ENCODE measurements at places on chromosomes 4 and X.

GRCh38 chr4:106201373-106201772, 114.6 kb downstream of the TBCK start:
- no peak for DNase-seq

GRCh38 chrX:13702111-13702789, 13.3 kb downstream of the RAB9A start:
- no peak for DNase-seq

GRCh38 chr4:159197885-159198269, 95.0 kb downstream of the RAPGEF2 start:
- DNase-seq: no peak

DNA sequence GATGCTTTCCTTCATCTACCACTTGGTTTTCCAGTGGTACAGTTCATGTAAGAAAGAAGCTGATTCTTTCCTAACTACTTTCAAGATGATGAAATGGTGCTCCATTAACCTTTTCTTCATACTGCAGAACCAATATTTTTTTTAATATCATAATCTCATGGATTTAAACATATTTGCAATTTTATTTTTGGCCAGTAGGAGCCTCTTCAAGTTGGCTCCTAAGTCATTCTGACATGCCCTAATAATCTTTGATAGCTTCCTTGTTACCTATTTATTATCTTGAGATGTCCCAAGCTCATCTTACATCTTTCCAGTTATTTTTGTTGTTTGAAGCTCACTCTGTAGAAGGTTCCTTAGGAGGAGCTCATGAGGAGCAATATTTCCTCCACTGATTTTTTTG, 170.2 kb downstream of the APBB2 start:
- DNase-seq: no peak

DNA sequence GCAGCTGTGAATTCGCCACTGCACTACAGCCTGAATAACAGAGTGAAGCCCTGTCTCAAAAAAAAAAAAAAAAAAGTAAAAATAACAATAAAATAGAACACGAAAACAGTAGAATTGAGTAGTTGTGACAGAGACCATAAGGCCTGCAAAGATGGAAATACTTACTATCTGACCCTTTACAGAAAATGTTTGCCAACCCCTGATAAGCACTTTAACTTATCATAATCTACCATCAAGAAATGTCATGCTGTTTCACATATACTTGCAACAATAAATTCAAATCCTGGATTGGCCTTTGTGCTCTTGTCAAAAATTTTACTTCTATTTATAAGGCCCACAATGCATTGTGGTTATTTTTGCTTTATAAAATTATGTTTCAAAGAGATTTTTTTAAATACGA, 75.5 kb downstream of the ING2 start:
- DNase-seq: no peak

- DNase-seq: no peak
These were observed 51.2 kb upstream of the HCCS start for GRCh38 chrX:11059933-11060332.

DNA sequence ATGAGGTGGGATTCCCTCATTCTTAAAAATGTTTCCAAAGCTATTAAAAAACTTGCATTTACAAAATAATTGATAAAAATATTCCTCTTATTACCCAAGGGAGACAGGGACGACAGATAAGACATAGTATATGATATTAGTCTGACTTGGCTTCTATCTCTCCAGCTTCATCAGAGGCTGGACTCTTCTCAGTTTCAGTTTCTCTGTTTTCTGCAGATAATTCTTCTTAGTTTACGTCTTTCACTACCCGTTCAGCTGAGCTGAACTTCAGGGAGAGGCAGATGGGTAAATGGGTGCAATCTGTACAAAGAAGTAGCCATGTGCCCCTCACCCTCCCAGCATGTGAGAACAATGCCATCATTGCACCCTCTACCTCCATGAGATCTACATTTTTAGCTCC, 214.0 kb upstream of the SLIT2 start:
- DNase-seq: no peak

GRCh38 chr4:41141900-41142299, 72.4 kb downstream of the APBB2 start:
- DNase-seq: no peak
